ENCODE measurements at places on chromosomes 5 and 9.
A peak's percentile ranks its signal among the peaks of the same experiment; 100 is the strongest.

DNA sequence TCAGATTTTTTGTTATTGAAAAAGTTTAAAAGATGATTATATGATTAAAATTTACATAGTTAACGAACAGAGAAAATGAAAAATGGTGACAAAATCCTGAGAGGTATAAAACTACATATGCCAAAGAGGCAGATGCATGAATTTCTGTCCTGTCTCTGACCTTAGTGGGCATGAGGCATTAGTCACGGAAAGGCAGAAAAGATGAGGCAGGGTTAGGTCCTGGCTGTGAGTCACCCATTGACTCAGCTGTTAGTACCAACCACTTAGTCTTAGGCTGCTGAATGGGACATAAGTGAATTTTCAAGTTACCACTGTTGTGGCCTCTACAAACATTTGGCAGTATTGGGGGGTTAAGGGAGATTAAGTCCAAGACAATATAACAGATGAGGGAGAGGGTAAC is 33.1 kb downstream of the RASA1 start:
- no peak for DNase-seq

GRCh38 chr5:40781843-40782409 is 16.2 kb downstream of the PRKAA1 start:
- DNase-seq: no peak

- no peak for DNase-seq
Measured at GRCh38 chr9:33315371-33315770, 25.1 kb downstream of the NFX1 start.

- DNase-seq: peak; percentile 10
Measured at GRCh38 chr9:88310310-88310980, 77.8 kb upstream of the SPIN1 start.

GRCh38 chr5:93163010-93163663 is 417.9 kb downstream of the NR2F1-AS1 start:
- DNase-seq: no peak

- no peak for DNase-seq
Measured at GRCh38 chr9:6484210-6484609, 71.2 kb downstream of the UHRF2 start.

GRCh38 chr9:107153336-107153735 is 129.7 kb upstream of the RAD23B start:
- DNase-seq: no peak

- DNase-seq: no peak
Measured at GRCh38 chr9:107542411-107543157, 53.0 kb upstream of the KLF4 start.

GRCh38 chr9:115114546-115114945 is 3.4 kb downstream of the TNC start:
- DNase-seq: no peak

GRCh38 chr5:66793049-66793448 is 196.9 kb downstream of the MAST4 start:
- no peak for DNase-seq

DNA sequence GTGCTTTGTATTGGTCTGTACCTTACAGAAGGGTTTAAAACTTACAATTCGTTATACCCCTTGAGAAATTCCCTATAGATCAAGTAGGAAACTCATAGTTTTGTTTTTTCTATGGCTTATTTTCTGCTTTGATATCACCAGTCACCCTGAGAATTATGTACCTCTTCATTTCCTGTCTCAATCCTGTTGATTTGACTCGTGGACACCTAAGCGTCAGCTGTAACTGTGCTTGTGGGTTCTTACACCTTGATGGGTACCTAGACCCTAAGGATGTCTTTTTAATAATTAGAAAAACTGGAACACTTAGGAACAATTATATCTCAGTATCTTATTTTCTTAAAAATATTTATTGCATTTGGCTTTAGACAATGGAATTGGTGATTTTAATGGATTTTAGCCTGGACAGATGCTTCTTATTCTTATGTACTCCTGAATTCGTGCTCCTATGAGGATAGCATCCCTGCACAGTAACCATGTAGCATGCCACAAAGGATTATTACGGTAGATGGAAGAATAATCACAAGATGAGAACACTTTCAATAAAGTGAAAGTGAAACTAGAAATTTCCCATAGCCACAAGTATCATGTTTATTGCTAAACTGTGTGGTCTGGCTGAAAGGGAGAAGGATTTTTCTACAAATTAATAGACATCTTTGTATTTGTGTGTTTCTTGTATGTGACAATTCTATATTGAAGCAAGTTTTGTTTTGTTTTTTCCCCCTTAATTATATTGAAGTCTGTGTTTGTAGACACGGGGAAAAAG is 1920.3 kb upstream of the WWC1 start:
- no peak for DNase-seq

- DNase-seq: no peak
Measured at GRCh38 chr9:104776797-104777196, 12.9 kb downstream of the NIPSNAP3B start.

- DNase-seq: no peak
Measured at GRCh38 chr5:138980441-138980840, 105.3 kb upstream of the LRRTM2 start.

DNA sequence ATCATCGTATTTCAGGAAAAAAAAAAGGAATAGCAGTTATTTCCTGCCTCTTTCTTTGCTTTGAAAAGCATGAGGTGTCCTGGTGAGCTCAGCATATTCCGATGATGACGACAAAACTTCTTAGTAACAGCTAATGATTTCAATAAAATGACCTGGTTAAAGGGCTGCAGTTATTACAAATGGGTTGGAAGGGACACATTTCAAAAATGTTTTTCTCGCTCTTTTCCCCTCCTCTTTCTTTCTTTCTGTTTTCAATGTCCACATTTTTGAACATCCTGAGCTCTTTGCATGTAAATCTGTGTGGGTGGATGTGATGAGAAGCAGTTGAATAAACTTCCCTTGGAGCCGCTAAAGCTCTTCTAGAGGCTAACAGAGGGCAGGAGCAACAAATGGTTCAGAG is 186.8 kb upstream of the SLC27A6 start:
- DNase-seq: no peak

- DNase-seq: no peak
Measured at GRCh38 chr5:117892360-117892759, 1096.0 kb downstream of the DTWD2 start.

GRCh38 chr5:151497391-151498002 is 50.1 kb downstream of the SLC36A1 start:
- no peak for DNase-seq

GRCh38 chr9:124342776-124343485 is 72.3 kb downstream of the PSMB7 start:
- DNase-seq: peak; percentile 81

- DNase-seq: no peak
Measured at GRCh38 chr5:133941456-133942196, 26.8 kb downstream of the C5orf15 start.

DNA sequence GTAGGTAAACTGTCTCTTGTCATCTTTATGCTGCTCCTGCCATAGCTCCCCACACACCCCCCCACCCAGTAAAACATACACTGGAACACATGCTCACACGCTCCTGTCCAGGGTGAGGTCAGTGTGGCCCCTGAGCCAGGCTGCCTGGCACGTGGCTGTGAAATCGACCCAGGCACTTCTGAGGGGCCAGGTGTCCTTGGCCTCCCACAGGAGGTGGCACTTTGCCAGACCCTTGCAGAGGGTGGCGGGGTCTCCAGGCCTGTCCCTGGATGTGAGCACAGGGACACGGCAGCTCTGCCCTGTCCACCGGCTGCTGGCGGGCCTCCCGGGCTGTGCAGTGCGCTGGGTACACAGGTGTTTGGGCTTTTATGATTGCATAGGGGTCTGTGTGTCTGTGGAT is 10.0 kb upstream of the CRB2 start:
- DNase-seq: no peak

DNA sequence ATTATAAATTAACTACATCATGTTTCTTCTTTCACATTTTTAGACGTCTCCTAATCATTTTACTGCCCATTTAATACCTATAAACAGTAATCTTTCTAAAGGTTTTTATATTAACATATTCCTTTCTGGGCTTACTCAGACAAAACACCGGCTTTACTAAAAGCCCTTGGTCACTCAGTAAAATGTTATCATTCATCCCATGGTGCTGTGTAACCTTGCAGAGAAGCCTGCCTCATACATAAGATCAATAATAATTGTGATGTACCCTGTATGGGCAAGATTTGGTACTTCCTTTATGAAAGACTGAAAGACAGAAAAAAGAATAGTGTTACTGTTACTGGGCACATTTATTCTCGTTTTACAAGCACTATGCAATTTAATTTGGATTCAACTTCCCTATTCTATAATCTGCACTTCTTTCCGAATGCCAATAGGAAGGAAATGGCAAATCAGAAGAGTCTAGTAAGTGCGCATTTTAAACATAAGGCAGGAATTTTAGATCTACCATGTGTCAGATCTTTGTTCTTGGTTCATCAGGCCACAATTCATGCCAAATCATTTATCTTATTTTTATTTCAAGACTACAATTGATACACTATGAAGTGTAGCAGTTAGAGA is 522.2 kb downstream of the CSNK1G3 start:
- DNase-seq: no peak

- no peak for DNase-seq
Measured at GRCh38 chr9:136347472-136348256, 15.9 kb downstream of the DNLZ start.

DNA sequence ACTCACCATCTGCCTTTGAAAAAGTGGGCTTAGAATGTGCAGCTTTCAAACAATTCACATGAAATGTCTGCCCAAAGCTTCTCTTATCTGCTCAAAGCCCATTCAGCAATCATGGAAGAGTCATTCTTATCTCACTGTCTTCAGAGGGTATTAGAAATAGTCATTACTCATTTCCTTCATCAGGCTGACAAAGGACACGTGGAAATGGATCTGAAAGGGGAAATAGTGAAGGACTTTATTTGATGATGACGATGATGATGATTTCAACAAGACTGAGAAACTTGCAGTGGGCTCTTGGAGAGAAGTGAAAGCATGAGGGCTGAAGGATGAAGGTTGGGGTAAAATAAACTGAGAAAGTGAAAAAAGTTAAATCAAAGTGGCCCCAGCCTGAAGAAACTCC is 194.3 kb downstream of the SMARCA2 start:
- DNase-seq: no peak

DNA sequence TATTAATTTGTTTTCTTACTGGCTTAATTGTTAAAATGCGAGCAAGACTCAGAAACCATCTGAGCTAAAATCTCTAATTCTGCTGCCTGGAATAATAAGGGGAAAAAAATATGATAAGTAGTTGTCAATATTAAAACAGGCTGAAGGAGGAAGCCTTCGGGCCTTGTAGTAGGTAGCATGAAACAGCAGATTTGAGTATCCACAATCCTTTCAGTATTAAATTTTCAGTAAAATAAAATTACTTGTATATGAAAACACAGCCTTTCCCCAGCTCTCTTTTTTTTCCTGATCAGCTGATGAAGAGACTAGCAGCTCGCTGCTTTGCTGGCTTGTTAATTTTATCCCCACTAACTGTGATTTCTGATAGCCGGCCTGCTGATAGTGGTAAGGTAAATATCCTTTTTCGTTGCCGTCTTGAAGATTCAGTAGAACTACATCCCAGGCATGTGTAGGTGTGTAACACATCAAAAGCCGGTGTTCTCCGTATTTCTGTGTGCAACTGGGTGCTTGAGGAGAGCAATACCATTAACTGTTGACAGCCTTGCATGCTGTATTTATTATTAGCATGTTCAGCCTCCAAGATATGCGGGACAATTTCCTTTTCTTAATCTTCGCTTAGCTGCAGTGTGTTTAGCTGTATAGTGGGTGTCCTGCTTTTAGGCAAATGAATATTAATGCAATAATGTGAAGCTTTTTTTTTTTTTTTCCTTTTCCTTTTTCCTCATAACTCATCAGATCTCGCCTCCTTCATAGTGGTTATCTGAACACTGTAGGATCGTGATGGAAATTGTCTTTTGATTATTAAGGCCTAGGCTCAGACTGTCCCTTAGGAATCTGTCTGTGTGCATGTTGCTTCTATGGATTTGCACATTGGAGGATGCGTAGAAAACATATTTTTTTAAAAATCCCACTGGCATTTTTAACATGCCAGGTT is 144.6 kb downstream of the SMARCA2 start:
- peak; percentile 42 for DNase-seq

DNA sequence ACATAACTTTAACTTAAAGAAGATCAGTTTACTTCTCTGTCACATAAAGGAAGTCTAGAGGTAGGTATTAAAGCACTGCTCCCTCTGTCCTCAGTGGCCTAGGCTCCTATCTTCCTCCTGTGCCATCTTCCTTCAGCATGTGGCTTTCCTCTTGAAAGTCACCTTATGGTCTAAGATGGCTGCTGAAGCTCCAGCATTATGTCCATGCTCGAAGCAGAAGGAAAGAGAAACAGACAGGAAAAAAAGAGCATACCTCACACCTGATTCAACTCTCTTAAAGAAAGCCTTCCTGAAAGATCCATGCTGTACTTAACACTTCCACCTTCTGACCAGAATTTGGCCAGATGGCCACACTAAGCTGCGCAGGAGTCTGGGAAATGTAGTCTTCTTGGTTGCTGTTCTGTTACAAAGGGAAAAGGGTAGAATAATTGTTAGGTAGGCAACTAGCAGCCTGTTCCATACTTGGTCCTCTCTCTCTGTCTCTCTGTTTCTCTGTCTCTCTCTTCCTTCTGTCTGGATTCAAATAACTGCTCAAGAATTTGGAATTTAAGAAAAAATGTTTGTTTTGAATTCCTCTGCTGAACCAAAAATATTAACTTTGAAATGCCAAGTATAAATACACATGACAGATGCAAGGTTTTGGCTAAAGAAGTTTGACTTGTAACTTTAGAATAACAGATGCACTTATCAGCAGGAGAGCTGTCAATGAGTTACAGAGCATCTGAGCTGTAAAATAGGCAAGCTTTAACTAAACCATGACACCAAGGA is 16.0 kb downstream of the TMEM174 start:
- no peak for DNase-seq

DNA sequence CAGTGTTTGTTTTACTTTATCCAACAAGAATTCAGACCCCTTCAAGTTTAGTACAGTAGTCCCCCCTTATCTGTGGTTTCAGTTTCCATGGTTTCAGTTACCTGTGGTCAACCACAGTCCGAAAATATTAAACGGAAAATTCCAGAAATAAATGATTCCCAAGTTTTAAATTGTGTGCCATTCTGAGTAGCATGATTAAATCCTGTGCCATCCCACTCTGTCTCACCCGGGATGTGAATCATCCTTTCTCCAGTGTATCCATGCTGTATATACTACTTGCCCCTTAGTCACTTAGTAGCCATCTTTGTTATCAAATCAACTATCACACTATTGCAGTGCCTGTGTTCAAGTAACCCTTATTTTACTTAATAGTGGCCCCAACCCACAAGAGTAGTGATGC is 153.8 kb upstream of the RASA1 start:
- DNase-seq: no peak

DNA sequence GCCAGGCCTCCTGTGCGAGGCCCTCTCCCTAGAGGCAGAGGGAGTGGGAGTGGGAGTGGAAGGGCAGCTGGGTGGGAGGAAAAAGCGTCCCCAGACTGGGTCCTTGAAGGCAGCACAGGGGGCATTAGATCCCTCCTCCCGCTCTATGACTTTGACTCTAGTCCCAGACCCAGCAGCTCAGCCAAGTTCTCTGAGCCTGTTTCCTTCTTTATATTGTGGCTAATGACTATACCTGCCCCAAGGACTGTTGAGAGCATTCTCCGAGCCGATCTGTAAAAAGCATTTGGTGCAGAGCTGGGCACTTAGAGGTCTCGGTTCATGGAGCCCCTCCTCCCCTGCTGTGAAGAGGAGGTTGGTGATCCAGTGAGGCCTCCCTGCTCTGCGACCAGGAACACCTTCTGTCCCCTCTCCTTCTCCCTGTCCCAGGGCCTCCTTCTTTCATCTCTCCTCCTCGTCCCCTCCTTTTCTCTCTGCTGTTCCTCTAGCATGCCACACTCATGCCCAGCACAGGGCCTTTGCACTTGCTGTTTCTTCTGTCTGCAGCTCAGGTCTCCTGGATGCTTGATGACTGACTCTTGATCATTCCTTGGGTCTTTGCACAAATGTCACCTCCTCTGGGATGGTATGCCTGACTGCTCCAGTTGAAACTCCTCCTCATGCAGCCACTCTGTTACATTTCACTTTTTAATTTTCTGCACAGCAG is 23.4 kb upstream of the PSD2 start:
- DNase-seq: no peak
